ENCODE measurements at places on chromosomes 4 and X.

GRCh38 chr4:152501846-152502536, 33.9 kb downstream of the FBXW7 start:
- no peak for DNase-seq

GRCh38 chrX:118756101-118756500, 28.7 kb downstream of the IL13RA1 start:
- DNase-seq = no peak

- DNase-seq = no peak
These were observed 339.8 kb downstream of the PAPSS1 start for GRCh38 chr4:107380190-107380589.

DNA sequence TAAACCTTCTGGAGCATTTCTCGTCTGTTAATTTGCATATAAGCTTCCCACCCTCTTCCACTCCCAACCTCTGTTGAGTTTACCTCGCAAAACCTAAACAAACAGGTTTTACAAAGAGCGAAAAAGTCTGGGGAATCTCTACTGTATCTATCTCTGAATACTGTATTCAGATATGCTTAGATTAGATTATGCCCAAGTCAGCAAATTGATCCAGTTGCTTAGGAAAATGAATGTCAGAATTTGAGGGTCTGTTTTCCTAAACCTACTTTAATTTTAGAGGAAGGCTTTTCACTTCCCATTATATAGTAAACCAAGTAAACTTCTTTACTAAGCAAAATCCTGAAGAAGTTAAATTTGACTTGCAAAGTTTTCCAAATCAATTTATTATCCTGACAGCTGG, 6.7 kb downstream of the CCNA2 start:
- DNase-seq = no peak

GRCh38 chr4:154416190-154416547, 75.4 kb downstream of the DCHS2 start:
- peak; percentile 2 for DNase-seq

DNA sequence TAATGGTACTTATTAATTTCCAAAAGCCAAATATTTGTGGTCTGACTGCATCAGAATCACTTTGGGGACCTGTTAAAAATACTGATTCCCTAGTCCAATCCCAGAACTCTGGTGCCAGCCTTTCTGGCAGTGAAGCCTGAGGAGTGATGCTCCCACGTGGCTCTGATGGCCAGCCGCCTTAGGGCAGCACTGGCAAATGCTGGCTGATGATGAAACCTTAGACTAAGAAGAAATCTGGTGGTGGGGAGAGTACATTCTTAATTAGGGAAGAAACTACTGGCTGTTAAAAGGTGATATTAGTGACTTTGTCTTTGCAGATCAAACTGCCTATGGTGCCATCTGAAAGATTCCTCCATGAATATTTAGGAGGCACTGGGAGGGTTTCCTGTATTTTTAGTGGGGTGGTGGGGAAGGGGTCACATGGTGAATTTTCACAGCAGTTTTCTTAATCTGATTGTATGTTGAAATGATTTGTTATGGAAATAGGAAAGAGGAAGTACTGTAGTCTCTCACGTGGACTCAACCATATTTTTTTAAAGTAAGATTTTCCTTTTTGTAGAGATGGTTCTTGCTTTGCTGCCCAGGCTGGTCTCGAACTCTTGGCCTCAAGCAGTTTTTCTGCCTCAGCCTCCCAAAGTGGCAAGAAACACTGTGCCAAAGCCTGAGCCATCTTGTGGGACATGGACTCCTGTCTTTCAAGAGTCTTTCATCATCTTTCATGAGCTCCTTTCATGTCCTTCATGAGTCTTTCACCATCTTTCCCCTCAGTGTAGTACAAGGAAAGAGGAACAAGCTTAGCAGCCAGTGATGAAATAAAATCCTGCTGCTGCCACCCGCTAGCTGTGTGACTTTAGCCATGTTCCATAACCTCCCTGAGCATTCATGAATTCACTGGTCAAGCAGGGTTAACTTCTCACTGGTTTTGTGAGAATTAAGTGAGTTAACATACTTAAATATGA, 90.8 kb downstream of the ZNF330 start:
- DNase-seq = no peak

GRCh38 chrX:148976571-148977400, 476.4 kb downstream of the AFF2 start:
- no peak for DNase-seq

DNA sequence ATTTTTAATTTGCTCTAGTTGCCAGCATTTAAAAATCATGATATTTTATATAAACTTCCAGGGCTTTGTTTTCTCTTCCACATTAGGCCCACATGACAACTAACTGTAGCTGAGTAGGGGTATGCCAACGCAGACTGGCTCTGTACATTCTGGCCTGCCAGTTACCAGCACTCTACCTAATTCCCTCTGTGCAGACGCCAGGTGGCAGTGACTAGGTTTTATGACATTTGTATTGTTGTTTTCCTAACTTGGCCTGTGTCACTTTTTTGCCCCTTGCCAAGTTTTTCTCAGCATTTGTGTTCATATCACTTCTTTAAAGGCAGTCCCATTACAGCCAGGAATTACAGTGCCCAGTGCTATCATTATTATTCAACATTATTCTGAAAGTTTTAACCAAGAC, 347.5 kb downstream of the NKX6-1 start:
- no peak for DNase-seq

DNA sequence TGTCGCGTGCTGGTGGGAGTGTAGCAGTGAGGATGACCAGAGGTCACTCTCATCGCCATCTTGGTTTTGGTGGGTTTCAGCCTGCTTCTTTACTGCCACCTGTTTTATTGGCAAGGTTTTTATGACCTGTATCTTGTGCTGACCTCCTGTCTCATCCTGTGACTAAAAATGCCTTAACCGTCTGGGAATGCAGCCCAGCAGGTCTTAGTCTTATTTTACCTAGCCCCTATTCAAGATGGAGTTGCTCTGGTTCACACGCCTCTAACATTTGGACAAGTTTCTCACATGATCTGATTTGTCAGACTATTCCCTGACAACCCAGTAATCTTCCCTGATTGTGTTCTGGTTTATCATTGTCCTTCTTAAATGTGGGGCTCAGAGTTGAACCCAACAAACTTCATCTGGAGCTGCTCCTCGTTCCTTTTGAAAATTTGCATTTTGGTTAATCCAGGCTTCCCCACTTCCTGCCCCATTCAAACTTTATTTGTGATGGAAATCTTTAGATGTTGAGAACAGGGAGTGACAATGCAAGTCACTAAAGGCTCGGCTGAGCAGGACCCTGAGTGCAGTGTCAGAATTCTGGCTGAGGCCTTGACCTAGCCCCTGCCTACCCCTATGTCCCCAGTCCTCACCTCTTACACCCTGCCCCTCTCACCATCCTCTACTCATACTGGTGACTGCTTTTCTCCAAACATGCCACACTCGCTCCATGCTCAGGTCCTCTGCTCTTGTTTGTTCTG, 226.8 kb downstream of the STIM2 start:
- no peak for DNase-seq

- no peak for DNase-seq
These were observed 15.0 kb downstream of the SHISA3 start for GRCh38 chr4:42412251-42412650.

- DNase-seq = no peak
These were observed 30.4 kb downstream of the KIT start for GRCh38 chr4:54687887-54688841.

DNA sequence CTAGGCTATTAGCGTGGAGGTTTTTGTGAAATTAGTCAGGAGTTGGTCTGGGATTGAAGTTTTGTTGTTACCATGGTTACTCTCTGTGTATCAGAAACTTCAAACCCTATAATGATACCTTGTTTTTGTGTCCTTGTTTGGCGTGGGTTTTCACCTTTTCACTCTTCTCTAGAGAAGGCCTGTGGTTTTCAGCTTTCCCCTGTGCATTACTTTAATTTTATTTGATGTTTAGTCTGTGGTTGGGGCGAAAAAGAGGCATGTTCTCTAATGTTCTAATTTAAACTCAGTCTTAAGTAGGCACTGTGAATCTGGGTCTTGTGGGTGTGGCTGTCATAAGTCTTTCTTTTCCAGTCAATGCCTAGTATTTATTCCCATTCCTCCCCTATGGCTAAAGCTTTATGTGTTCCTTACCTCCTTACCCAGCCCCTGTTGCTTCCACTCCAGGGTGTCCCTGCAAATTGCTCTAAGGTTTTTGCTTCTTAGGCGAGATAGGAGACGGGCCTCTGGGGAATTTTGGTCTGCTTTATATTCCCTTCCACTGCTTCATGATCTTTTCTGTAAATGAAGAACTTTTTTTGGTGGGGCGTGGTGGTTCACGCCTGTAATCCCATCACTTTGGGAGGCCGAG, 326.3 kb upstream of the ZCCHC13 start:
- no peak for DNase-seq

DNA sequence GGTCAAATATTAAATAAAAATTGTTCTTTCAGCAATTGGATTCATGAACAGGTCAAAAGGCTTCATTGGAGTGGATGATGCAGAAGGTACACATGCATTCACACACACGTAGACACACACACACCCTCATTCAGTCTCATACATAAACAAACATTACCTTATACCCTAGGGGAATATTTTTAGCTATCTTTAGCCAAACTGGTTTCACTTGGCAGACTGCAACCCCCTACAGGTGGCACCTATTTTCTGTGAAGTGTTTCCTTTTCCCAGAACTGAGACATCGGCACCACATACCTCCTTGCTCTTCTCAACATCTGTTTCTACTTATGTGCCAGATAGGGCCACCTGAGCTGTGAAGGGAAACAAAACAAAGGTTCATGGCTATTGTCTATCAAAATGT, 18.5 kb upstream of the KDR start:
- no peak for DNase-seq

- DNase-seq = no peak
These were observed 49.9 kb upstream of the PGRMC1 start for GRCh38 chrX:119186194-119186593.

DNA sequence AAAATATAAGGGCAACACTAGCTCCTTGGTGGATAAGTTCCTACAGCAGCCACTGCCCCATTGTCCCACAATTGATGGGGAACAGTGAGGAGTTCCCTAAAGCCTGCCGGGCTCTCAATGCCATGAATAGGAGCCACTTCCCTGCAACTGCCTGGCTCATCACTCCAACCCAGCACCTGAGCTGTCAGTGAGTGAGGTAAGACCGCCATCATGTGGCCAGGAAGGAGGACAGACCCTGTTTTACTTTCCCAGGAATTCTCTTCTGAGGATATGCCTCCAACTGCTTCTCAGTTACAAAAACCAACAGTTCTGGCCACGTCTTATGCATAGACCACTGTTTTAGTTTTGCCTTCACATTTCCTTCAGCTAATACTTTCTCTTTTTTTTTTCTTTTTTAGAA, 45.5 kb downstream of the SRPX start:
- DNase-seq = no peak

GRCh38 chr4:85210353-85210752, 243.9 kb upstream of the WDFY3 start:
- no peak for DNase-seq

- DNase-seq = peak; percentile 22
These were observed 819 bp downstream of the NSG1 start for GRCh38 chr4:4387531-4388310.

DNA sequence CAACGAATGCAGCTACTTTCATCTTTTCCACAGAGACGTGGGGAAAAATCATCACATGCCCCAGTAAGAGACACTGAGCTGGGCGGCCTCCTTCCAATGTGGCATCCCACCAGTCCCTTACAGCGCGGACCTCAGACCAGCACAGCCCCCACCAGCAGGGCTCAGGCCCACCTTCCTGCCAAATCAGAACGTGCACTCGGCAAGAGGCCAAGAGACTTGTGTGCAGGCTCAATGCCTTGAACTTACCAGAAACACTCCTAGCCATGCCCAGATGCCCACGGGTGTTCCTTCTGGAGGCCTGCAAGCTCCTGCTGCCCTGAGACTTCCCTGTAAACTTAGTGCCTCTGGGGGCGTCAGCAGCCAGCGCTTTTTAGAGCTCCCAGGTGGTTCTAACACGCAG, 31.2 kb downstream of the WDR1 start:
- DNase-seq = no peak

- DNase-seq = no peak
These were observed 63.1 kb downstream of the USP38 start for GRCh38 chr4:143247866-143248265.

DNA sequence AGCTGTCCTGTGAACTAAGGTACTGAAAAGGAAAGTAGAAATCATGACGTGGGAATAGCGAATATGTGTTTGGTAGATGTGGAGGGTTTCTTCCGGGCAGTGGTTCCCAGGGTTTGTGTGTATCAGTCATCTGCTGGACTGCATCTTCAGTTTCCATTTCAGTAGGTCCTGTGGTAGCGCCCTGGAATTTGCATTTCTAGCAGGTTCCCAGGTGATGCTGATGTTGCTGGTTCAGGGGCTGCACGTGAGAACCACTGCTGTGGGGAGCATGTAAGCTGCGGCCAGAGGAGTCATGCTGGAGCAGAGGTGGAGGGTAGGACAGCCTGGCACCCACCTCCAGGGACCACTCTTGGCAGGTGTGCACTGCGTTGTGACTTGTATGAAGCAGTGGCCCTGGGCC, 47.1 kb downstream of the ARHGAP10 start:
- DNase-seq = no peak

DNA sequence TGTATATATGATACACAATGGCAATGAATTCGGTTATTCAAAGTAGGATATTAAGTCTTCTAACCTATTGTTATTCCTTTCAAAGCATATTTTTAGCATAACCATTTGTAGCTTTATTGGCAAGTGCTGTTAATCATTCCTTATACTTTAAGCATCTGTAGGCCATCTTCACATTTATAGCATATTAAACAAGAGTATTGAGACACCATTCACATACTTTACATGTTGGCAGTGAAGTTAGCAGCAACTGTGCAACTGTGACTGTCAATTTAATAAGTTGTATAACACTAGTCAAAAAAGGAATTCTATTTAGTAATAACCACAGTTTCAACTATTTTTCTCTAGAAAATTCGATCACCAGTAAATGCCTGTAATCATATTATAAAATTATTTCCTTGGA, 107.3 kb upstream of the MYOZ2 start:
- no peak for DNase-seq

- no peak for DNase-seq
These were observed 386.9 kb upstream of the MAOA start for GRCh38 chrX:43269201-43269600.

- DNase-seq = no peak
These were observed 257.6 kb downstream of the BCOR start for GRCh38 chrX:39840133-39840532.

GRCh38 chr4:16083241-16084191, at the start of gene PROM1:
Gene PROM1, minus strand, starts transcription at chr4:16084023. Its CDS starts 8,117 bp downstream, at chr4:16075906.
- peak; percentile 21 for DNase-seq

GRCh38 chrX:145178268-145178667, 69.0 kb upstream of the SPANXN1 start:
- no peak for DNase-seq

DNA sequence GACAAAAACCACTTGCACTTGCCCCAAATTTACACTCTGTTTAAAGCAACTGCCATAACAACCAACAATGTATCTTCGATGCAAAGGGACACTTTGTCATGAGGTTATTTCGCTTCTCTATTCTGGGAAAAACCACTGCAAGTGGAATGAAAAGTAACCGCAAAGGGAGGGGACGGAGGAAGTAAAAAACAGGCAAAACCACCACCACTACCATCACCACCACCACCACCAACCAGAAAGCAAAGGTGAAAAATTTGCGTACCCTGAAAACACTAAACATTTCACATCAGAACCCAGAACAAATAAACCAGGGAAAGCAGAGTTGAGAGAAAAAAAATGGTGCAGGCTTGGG, 1.2 kb upstream of the N4BP2 start:
- DNase-seq = peak; percentile 54
